Umbilical cord (tissue), 2 donors: ENCODE measurements at places on chromosomes 1 and 21.
A peak's percentile ranks its signal among the peaks of the same experiment; 100 is the strongest.

DNA sequence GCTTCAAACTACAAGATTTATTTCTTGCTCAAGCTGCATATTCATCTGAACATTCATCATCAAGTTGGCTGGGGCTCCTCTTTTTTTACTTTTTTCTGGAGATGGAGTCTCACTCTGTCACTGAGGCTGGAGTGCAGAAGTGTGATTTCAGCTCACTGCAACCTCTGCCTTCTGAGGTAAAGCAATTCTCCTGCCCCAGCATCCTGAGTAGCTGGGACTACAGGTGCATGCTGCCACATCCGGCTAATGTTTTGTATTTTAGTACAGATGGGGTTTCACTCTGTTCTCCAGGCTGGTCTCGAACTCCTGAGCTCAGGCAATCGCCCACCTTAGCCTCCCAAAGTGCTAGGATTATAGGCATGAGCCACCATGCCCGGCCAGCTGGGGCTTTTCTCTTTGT, 88.3 kb upstream of the C1orf105 start:
- DNase-seq = no peak

DNA sequence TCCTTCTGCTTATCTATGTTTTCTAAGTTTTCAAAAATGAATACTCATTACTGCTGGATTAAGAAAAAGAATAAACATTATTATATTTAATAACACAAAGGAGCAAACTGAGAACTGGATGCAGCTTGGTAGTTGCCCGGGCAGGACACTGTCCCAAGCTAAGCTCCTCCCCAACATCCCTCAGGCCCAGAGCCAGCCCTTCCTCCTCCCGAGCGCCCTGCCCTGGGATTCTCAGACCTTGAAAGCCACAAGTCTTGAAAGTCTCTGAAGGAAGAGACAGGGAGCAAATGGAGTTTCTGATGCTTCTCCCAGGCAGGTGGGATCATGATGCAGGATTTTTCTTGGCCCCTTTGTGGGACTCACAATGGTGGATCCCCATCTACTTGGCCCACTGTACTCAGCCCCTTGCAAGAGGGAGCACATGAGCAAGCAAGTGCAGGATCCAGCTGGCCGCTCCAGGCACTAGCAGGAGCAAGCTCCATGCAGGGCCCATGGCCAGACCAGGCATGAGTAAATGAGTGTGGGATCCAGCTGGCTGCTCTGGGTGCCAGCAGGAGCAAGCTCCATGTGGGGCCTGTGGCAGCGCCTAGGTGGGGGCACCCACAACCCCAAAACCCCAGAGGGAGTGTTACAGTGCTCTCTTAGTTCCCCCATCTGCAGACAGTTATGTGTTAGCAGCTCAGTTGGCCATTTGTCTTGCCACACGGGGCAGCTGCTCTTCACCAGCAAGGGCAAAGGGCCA, 32.1 kb upstream of the RAB4A start:
- no peak for DNase-seq

DNA sequence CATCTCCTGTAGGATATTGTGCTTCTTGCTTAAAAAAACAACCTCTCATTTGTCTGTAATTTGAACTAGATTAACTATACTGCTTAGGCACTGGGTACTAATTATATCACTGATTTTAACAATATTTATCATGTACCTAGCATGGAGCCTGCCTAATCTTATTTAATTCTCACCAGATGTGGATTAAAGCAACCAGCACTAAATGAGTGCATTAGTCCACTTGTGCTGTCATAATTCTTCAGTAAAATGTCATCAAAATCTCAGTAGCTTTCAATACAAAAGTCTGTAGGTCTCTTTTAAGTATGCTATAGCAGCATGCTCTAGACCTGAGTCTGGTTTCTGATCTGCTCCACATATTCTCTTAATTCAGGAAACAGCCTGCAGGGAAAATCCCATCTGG, 368.1 kb downstream of the NCAM2 start:
- DNase-seq = no peak

DNA sequence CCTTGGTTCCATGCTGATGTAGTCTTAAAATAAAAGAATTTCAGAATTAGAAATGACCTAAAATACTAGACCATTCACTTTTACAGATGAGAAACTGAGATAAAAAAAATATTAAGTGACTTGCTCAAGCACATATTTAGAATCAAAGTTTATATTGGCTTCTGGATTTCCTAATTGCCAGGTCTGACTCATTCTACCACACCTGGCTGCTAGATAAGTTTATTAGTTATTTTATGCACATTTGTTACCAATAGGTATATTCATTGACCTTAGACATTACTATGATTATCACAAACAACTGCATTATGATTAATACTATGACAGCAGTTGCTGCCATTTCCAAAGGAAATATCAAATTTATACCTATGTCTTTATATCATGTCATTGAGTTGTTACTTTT, 497.5 kb downstream of the RWDD3 start:
- DNase-seq = no peak

DNA sequence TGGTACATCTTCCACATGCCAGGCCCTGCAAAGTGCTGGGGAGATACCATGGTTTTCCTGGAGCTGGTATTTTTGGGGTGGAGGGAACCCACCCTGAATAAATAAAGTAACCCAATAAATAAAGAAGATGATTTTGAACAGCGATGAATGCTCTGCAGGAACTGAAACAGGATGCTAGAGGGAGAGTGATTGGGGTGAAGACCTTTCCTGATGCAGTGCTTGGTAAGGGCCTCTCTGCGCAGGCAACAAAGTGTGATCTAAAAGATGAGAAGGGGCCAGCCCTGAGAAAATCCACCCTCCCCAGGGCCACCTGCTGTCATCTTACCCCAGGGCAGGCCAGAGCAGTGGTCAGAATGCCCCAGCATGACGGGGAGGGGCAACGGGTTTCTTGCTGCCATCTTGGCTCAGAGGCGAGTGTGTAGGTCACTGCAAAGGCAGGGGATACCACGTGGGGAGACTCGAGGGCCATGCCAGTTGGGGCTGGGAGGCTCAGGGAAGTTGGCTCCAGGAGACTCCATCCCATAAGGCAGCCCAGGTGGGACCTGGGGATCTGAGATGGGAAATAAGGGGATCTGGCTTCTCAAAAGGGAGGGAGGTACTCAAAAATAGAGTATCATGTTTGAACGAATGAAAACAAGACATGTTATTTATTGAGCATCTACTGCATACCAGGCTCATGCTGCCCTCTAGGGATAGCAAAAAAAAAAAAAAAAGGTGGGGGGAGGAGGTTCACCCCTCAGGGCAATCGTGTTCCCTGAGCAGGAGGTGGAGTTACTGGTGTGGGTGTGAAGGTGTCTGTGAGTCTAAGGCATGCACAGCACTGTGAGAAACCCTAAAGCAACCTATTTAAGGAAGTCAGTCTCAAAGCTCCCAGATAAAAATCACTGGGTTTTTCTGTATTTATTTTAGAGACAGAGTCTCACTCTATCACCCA, 2.8 kb downstream of the SRARP start:
- DNase-seq = peak; percentile 40

DNA sequence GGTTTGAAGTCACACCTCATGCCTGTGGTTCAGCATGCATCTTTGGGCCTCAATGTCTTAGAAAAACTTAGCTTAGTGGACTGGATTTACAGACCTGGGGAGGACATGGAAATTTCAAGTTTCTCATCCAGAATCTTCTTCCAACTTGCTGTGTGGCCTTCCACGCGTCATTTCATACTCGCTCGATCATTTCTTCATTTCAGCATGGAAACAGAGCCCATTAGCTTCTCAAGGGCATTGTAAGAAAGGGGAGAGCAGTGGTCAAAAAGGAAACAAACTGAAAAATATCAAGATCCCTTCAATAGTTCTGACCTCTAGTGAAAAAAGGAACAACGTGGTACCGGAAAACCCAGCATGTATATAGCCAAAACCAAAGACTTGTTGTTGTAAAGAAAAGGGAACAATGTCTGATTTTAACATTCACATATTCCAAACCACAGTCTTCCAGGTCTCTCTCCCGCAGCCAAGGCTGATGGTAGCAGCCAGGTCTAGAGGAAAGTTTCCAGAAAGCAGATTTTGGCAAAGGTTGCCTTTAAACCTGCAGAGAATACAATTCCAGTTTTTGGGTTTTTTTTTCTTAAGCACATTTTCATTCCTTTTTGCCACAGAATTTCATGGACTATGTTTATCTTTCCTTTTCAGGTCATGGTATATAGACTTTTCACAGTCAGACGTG, 97.0 kb upstream of the CDC42BPA start:
- DNase-seq = no peak
